AG09309 (cell line): ENCODE measurements at places on chromosomes 5 and 9.

- DNase-seq, result no peak
These were observed 258.9 kb downstream of the TAF11L14 start for GRCh38 chr5:17893026-17893635.

DNA sequence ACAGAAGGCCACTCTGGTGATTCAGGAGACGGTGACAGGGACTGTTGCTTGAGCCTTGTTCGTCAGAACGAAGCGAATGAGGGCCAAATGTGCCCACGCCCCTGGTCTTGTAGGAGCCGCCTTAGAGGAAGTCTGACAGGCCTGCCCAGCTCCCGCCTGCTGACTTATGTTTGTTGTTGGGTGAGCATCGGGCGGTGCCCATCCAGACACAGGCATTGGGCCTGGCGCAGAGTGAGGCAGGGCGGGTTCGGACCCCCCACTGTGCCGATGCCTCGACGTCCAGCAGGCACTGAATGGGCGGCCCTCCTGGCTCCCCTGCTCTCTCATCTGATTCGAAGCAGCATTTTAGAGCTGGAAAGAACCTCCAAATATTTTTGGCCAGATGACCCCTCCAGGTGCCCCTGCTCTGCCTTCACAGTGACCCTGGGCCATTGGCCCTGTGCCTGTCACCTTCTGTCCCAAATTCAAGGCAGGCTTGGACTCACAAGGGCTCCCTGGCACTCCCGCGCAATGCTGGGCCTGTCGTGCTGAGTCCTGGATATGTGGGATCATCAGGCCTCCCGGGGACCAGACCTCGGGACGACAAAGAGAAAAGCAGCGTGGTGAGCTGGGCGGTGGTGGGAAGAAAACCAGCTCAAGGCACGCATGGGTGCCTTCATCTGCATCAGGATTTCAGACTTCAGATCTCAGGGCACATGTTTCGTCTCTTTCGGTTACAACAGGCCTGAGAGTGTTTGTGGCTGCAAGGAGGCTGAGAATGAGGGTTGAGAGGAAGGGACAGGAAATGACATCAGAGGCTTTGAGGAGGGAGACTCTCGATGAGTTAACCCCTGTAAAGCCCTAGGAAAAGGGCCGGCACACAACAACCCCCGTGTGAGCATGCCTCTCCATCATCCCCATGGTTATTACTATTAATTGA, 37.1 kb upstream of the OLFM1 start:
- DNase-seq, result no peak

GRCh38 chr5:173812811-173813550, 75.2 kb upstream of the CPEB4 start:
- DNase-seq, result no peak

DNA sequence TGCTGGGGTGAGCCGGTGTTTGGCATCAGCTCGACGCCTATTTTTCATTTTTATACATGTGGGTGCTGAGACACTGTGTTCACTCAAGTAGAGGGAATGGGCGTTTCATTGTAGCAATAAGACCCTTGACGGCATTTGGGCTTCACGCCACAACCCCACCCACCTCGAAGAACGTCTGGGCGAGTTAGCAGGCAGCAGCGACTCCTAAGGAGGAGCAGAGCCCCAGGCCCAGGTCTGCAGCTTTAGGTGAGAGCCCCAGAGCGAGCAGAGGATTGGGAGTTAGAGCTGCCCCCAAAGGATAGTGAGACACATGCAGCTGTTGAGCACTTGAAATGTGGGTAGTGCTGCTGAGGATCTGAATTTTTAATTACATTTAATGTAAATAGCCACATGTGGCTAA, 1.6 kb upstream of the ZFP62 start:
- DNase-seq, result no peak

DNA sequence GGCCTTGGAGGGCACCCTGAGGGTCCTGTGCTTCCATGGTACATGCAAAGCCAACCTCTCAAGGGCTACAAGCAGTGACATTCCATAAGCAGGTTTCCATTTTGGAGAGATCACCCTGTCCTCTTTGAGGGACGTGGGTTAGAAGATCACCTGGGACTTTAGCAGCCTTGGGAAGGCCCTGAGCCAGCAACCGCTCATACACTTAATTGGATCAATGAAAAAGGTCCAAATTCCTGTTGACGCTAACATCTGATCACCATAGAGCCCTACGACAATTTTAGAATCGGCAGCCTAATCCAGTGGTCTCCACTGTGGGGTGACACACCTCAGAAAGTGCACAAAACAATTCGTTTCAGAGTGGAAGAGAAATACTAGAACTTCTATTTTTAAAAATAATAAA, 196.0 kb upstream of the NR3C1 start:
- DNase-seq, result no peak

DNA sequence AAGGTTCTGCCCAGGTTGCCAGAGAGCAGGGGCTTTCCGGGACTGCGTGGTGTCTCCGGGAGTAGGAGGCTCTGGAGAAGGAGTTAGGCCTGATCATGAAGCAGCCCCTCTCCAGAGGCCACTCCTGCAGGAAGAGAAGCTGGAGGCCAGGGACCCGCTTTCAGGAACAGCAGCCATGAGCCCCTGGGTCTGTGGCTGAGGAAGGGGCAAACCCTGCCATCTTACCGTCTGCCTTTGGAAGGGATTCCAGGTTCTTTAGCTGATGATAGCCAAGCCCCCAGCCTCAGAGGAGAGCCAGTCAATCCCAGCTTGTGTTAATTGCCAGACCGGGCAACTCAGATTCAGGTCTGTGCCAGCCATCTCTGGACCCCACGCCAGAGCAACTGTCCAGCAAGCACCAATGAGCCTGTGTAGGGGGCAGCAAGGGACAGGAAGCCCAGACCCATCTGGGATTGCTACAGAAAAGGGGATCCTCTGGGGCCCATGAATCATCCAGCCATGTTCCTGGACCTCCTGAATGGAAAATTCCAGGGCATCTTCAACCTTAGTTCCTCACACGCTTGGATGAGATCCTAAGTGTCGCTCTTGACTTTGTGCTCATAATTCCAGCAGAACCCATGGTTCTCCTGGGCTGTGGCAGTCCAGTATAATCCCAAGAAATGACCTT, 42.7 kb upstream of the MVB12B start:
- DNase-seq, result no peak

DNA sequence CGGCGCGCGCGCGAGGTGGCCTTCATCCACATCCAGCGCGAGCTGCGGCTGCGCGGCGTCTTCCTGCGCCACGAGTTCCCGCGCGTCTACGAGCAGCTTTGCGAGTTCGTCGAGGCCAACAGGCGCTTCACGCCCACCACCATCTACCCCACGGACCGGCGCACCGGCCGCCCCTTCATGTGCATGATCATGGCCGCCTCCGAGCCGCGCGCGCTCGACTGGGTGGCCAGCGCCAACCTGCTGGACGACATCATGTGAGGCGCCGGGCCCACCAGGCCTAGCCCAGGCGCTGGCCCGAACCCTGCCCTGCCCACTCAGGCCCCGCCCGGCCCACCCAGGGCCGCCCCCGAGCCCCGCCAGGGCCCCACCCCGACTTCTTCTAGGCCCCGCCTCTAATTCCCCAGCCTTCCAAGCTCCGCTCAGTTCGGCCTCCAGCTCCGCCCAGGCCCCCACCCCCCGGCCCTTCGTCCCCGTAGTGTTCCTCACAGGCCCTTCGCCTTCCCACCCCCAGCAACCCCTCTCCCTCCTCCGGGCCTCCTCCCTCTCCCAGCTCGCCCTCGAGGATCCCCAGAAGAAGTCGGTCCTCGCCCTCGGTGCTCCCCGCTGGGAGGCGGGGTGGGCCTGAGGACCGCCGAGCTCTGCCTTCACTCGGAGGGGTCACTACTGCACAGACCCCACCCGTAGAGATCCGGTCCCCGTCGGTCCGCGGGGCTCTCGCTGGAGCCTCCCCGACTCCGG, 2.0 kb upstream of the PHPT1 start:
- no peak for DNase-seq

DNA sequence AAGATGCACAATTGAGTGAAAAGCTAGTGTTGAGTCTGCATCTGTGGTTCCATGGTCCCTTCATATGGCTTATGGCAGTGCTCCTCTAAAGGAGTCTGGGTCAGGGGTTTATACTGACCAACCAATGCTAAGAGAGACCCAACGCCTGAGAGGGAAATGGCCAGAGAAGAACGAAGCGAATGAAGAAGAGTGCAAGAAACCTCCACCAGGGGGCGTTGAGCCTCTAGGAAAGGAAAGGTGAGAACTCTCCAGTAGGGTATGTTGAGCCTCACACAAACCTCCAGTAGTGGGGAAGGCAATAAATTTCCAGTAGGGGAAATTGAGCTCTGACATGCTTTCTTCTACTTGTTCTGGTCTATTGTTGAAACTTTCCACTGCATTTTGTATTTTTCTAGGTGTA, 470.6 kb downstream of the PRDM9 start:
- DNase-seq, result no peak

- no peak for DNase-seq
These were observed 23.6 kb upstream of the CYSTM1 start for GRCh38 chr5:140151144-140152021.

DNA sequence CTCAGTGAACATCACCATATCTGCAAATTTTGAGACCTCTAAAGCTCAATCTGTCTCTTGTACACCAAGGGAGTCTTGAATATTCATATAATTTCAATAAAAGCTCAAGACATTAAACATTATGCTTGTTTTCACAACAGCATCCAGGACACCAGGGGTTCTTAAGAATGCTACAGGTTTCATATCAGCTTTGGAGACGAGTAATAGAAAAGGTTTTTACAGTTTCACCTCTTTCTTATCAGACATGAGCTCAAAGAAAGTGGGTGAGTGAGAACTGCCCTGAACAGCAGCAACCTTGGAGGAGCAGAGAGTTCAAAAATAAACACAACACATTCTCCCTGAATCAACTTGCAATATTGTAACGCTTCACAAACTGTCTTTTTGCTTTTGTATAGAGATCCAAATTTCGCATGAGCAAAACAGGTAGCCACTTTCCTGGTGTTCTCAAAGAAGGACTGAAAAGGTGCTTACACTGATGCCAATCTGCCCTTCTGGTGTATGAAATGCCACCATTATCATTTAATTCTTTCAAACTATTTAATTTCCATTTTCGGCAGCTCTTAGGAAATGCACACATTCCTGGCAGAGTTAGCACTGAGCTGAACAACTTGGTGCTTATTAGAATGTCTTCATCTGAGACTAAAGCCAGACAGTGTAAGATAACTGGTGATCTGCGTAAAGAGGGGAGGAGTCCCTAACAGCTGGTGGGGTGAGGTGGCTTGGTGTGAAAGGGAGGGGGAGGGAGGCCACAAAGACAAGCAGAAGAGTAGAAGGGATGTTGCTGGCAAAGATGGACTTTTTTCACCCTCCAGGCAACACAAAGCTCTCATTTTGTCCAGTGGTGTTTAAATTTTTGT, 535.3 kb downstream of the PDE4D start:
- no peak for DNase-seq
